ENCODE measurements at places on chromosomes 4 and X.

DNA sequence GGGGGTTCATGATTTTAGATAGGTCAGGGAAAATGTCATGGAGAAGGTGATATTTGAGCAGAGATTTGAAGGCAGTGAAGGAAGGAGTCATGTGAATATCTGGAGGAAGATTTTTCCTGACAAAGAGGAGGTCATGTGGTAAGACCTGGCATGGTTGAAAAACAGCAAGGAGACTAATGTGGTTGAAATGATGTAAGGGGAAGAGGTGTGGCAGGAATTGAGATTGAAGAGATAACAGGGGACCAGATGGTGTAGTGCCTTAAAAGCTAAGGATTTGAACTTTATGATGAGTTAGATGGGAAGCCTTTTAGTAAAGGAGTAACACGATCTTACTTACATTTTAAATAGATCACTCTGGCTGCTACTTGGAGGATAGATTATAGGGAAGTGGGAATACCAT lies 210.9 kb downstream of the RTL9 start:
- DNase-seq: peak; percentile 37

DNA sequence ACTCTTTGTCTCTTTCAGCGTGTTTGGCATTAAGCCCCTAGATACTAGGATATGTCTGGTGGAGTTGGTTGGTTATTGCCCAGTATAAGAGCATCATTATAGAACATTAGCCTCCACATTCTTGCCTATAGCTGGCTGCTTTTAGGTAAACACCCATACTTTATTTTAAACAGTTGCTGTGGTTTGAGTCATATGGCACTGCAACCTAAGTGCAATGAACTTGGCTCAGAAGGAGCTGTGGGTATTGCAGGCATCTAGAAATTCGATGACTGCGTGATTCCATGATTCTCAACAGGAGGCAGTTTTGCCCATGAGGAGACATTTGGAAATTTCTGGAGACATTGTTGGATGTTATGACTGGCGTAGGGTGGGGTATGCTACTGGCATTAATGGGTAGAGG lies 49.5 kb downstream of the DCLK2 start:
- peak; percentile 74 for DNase-seq

GRCh38 chr4:38601244-38601915 lies 62.6 kb upstream of the KLF3 start:
- peak; percentile 76 for DNase-seq

DNA sequence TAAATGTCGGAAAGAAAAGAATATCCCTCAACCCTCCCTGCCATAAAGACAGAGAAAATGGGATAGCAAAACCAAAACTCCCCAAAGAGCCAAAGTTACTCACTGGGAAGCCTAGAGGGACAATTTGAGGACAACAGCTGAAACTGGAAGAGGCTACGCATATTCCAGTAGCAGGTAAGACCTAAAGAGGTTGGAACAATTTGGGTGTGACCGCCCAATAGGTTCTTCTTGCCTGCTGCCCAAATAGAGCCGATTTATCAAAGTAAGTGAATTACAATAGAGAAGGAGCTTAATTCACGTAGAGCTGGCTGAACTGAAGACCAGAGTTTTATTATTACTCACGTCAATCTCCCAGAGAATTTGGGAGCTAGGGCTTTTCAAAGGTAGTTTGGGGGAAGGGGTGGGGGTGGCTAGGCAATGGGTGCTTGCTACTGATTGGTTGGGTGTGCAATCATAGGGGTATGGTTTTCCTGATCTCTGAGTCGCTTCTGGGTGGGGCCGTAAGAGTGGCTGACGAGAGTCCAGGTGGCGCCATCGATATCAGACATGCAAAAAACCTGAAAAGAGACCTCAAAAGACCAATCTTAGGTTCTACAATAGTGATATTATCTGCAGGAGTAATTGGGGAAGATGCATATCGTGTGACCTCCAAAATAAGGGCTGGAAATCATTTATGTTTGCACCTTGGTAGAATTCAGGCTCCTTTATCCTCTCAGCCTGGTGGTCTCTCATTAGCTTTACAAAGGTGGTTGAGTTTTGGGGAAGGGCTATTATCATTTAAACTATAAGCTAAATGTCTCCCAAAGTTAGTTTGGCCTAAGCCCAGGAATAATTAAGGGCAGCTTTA lies 39.0 kb upstream of the SLC7A3 start:
- DNase-seq: no peak

DNA sequence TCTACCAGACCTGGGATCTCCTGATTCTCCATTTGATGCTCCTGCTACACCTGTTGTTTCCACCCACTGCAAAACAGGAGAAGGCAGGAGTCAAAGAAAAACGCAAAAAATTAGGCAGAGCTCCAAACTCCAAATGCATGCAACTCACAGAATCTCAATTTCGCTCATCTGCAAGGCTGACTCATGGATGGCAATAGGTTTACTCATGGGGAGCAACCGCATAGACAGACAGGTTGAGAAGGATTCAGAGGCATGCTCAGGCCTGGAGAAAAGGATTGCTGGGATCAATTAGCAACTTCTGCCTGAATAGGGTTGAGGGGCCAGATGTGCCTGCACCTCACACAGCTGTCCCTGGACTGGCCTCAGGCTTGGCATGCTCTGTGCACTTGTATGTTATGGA lies 231.0 kb downstream of the LDB2 start:
- peak; percentile 96 for DNase-seq

- no peak for DNase-seq
These were observed 129.2 kb upstream of the KLHL4 start for GRCh38 chrX:87388381-87388780.

GRCh38 chr4:137387924-137388323 lies 144.4 kb downstream of the PCDH18 start:
- peak; percentile 91 for DNase-seq

DNA sequence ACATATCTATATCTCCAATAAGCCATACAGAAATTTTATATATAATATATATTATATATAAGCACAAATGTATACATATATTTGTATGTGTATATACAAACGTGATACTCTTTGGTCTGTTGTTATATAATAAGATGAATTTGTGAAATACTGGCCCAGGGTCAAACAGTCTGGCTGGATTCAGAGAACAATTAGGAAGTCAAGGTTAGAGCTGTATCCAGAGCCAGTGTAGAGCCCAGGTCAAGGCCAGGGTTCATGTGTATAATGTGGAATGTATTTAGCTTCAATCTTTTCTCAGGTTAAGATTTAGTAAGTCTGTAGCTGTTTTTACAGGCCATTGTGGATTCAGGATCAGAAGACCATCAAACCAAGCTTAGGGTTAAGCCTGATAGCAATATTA lies 3.8 kb upstream of the ENOX2 start:
- no peak for DNase-seq

GRCh38 chr4:42122237-42122636 lies 30.2 kb downstream of the BEND4 start:
- DNase-seq: no peak

DNA sequence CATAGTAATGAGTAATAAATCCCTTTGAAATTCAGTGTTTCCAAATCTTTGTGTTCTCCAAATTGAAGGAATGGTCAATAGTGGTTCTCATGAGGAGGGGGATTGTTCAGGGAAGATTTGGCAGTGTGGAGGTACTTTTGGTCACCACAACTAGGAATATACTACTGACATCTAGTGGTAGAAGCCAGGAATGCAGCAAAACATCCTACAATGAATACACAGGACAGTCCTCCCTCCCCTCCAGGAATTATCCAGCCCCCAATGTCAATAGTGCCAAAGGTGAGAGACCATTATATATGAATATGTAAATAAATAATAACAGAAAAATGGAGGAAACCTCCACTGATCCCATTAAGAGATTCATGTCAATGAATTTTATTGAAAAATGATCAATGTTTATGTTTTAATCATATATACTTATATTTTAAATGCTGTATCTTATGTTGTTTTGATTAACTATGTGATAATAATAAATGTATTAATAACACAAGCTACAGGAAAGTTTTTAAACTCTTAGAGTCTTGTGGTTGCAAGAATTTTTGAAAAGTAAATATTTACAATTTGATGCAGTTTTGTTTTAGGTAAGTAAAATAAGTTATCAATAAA lies 14.4 kb upstream of the FAM9A start:
- DNase-seq: peak; percentile 35

- no peak for DNase-seq
These were observed 83.9 kb upstream of the MAP3K15 start for GRCh38 chrX:19599253-19599652.

GRCh38 chr4:170420255-170420693 lies 330.5 kb upstream of the AADAT start:
- DNase-seq: peak; percentile 46

DNA sequence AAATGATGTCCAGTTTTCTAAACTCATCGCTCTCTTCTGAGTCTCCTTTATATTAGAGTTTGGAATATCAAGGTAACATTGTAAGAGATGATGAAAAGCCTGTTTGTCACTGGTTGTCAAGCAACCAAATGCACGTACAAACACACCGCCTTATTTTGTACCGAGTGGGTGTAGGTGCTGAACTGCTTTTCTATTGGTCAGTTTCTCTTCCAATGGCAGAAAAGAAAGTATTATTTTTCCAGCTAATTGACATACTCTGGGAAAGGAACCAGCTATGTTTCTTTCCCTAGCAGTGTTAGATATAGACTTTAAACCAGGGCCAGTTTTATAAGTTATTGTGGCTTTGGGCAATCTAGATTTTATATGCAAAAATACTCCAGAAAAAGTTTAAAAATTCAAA lies 6.6 kb upstream of the PPM1K start:
- DNase-seq: no peak

DNA sequence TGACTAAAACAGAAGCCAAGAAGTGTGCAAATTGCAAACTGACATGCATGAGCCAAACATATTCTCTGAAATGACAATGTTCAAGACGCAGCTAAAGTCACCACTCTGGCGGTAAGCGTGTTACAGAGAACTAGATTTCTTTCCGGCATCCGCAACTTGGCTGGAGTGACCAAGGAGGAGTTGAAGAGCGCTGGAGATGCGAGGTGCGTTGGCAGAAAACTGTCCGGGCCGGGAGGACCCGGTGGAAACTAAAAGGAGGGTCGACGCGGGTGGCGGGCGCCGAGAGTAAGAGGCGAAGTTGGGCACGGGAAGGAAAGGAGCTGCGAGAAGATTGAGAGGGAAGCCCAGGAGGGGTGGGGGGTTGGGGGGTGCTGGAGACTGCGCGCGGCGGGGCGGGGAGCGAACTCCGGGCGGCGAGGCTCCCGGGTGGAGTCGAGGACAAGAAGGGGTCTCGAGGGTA lies 807 bp downstream of the SEL1L3 start:
- peak; percentile 36 for DNase-seq

GRCh38 chr4:2940267-2941137 lies 22.7 kb downstream of the NOP14 start:
- no peak for DNase-seq

- DNase-seq: no peak
These were observed 27.6 kb downstream of the C4orf54 start for GRCh38 chr4:99629962-99630554.

GRCh38 chrX:111555406-111555958 lies 44.0 kb downstream of the SERTM2 start:
- no peak for DNase-seq

DNA sequence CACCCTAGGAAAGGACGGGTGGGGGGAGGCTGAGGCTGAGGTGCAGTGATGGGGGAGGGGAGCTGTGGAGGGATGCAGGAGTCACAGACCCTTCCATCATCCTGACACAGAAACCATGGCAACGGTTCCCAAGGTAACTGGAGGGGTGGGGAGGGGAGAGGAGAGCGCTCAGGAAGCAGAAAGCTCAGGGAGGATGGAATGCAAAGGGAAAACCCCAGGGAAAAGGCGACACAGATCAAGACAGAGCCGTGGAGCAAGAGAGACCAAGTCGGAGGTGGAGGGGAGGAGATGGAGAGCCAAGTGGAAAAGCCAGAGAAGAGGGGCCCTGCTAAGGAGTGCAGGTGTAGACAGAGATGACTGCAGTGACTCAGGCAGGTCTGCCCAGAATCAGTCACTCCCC lies 14.5 kb downstream of the L1CAM start:
- DNase-seq: no peak

DNA sequence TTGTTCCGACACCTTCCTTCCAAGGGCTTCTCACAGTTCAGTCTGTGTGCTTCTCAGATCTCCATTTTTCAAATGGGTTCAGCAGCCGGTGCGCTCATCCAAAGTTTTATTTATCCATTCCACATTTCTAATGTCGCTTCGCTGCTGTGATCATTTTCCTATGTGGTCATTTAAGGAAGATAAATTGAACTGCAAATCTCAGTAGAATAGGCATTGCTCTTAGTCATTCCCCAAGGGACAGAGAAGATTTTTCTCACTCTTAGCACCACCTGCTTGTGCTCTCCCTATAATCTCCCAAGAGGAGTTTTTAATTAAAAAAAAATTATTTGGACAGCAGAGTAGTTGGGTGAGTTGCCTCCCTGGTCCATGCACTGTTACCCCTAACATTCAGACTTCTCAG lies 278.9 kb upstream of the GATB start:
- DNase-seq: no peak

DNA sequence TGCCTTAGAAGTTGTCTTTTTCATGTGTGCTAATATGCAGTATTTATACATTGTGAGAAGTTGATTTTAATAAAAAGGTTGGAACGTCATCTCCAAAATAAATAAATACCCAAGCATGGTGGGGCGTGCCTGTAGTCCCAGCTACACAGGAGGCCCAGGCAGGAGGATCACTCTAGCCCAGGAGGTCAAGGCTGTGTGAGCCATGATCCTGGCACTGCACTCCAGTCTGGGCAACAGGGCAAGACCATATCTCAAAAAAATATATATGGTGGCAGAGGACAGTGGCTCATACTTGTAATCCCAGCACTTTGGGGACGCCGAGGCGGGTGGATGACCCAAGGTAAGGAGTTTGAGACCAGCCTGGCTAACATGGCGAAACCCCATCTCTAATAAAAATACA lies 6.4 kb downstream of the SLBP start:
- DNase-seq: no peak

DNA sequence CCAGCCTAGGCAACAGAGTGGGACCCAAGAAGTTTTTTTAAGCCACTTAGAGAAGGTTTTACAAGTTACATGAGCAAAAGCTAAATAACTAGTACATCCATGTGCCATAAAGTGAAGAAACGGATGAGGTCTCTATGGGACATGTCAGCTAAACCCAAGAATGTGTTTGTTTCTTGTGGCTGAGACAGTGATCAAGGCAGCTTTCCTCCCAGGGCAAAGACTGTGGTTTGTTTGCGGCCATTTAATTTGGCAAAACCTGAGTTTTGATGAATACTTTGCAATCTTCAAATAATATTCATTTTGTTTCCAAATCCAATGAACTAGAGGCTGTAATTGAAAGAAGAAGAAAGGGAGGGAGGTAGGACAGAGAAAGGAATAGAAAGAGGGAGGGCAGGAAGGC lies 44.9 kb upstream of the SLC2A9 start:
- DNase-seq: no peak

GRCh38 chr4:127055357-127055756 lies 577.4 kb upstream of the INTU start:
- DNase-seq: peak; percentile 74

DNA sequence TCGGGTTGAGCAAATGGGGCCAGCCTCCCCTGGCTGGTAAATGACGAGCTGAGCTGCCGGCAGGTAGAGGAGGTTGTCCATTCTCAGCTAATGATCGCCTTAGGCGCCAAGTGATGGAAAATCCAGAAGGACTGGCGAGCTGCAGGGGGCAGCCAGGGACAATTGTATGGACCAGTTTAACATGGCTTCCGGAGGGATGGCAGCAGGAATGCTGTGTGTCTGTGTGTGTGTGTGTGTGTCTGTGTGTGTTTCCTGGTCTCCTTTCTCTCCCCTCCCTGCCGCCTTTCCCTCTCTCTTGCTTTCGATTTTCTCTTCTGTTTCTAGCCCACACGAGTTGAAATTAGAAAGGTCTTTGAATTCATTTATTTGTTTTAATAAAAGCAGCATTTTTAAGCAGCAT lies 45.2 kb upstream of the BCOR start:
- no peak for DNase-seq

- no peak for DNase-seq
These were observed 11.2 kb upstream of the PRDX4 start for GRCh38 chrX:23656091-23656490.
